ENCODE measurements at places on chromosomes 3 and 15. TPM values are rescaled to one million over a fixed set of nuclear protein-coding genes. Genes with fewer than 3 reads are reported as not detected.

Gene C3orf49
- not detected for polyA plus RNA-seq

DNA sequence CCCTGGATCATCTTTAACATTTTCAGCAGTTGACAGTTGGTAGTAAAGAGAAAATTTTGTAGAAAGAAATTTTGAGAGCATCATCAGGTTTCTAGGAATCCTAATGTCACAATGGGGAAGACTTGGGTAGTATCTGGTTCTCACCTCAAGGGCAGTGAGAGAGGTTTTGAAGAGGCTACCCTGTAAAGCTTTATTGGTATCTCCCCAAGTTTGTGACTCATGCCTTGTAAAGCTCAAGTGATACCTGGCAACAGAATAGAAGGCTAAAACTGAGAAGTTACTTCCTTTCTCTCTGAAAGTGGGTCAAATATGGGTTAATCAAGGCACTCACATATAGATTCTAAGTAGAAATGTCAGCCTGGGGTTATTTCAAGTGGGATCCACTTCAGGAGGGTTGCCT, 196.4 kb downstream of the SUCNR1 start:
- DNase-seq: no peak

Gene CAPN3
- 3.3 TPM for polyA plus RNA-seq

Gene ATP13A5
- not detected for polyA plus RNA-seq

- no peak for DNase-seq
Measured at GRCh38 chr15:58738046-58738707, 11.3 kb downstream of the ADAM10 start.

DNA sequence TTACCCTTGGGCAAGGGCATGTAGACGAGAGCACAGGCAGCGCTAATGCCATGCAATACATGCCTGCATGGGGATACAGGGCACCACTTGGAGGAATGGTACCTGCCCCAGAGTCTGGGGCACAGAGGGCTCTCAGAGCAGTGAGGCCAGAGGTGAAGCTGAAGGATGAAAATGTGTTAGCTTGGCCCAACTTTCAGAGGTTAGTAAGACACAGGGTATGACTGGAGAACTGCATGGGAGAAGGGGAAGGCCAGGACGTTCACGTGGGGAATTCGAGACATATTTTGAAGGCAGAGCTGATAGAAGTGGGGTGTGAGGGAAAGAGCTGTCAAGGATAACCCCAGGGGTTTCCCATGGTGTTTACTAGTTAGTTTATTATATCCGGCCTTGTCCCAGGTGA, 19.6 kb downstream of the CSRNP1 start:
- no peak for DNase-seq

DNA sequence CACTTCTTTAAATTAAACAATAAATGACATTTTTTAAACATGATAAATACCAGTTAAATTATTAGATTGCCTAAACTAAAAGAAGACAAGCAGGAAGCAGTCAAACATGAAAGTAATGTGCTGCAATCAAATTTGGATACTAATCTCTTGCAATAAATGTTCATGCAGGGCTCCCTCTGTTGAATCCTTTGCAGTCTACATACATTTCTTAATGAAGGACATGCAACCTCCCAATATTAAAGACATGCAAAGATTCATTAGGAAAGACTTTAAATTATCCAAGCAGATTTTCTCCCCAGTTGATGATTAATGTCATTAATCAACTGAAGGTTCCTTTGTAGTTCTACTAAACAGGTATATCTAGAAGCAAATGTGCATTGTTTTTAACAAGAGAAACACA, 245.4 kb downstream of the ZIC4 start:
- DNase-seq: no peak

Gene EXD1
- not detected for polyA plus RNA-seq

DNA sequence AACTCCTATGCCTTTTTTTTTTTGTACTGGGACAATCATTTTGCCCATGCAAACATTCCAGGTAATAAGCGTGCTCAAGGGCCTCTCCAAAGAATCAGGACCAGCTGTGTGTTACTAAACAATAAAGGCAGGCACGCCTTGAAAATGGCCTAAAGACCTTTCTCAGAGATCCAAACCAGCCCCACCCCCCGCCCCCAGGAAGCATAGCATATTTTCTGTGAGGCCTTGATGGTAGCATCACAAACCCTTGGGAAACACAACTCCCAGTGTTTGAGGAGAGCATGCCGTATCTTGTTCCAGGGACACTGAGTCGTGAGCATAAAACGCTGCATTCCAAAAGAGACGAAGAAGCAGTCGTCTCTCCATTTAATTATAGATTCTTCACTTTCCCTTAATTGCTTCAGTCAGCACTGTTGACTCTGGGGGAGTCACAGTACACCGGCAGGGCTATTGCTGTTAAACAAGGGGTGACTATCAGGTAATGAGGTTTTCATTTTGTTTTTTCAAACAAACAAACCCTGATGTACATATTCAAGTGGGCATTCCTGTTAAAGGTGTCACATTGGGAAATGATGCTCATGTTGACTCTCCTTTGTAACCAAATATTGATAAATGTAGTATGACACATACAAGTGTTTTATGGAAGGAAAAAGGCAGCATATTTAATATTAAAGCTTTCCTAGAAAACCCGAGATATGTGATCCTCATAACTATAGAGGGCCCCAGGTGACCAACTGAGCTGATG, 4.4 kb upstream of the TPM1 start:
- no peak for DNase-seq

Gene MBNL1
- 141 TPM for polyA plus RNA-seq

DNA sequence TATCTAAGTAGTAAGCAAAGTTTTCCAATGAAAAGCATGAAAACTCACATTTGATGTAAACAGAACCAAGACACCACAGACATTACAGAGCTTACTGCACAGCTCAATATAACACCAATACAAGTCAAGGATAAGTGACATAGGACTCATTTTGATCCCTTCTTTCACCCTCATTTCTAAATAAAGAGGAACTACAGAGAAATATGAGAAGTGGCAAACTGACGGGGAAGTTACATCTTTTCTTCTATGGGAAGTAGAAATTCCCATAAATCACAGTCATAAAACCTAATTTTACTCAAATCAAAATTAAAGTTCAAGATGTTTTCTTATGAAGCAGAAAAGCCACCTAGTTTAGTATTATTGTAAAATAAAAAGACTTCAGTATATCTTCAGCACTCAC, 3.8 kb downstream of the ATG3 start:
- no peak for DNase-seq

DNA sequence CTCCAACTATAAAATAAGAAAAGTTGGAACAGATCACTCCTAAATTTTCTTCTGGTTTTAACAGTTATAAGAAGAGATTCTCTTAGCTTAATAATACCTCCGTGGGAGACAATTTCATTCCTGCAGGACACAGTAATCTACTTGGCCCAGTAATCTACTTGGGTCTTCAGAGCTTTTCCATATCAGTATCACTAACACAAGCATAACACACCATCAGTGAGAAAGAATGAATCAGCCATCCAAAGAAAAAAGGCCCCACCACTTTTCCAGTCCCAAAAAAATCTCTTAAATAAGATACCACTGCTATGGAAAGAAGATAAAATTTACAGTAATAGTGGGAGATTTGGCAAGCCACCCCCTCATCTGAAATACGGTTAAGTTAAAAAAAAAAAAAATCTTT, 20.2 kb downstream of the SIN3A start:
- DNase-seq: no peak

DNA sequence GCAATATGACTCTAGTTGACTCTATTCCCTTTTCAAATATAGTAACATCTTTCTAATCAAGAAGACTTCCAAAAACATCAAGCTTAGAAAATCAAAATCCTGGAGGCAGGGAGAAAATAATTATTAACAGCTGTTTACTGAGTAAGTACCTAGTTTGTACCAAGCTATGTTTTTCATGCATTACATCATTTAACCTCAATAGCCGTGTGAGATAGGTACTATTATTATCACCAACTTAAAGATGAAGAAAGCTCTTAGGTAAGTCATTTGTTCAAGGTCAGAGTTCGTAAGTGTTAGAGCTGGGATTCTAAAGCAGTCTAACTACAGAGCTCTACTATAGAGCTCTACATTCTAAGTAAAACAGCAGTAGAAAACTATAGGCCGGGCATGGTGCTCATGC, 41.6 kb downstream of the GSK3B start:
- no peak for DNase-seq

DNA sequence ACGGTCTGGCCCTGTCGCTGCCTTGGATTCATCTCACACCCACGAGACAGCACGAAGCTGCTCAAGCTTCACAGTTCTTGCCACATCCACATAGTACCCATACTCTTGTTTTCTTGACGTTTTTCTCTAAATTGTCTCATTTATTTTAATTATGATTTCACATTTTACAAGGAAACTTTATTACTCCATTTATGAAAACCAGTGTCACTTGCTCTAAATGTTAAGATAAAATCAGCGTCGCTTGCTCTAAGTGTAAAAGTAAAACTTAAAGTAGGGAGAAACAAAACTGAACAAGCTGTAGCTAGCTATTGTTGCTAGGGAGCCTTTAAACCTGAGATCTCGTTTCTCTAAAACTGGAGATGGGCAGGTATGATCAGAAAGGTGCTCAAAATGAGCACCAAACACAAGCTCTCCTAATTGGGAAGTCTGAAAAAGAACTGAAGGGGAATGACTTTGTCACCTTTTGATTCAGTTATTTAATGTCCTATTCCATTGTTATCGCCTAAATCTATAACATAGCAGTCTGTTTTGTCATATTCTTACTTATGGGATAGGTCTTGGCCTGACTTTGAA, 680 bp downstream of the IFT122 start:
- no peak for DNase-seq

- no peak for DNase-seq
Measured at GRCh38 chr3:134486577-134487041, 752 bp downstream of the CEP63 start.

Gene DVL3
- 55.6 TPM for polyA plus RNA-seq

GRCh38 chr3:130084436-130084980, 2.9 kb downstream of the ALG1L2 start:
- no peak for DNase-seq

DNA sequence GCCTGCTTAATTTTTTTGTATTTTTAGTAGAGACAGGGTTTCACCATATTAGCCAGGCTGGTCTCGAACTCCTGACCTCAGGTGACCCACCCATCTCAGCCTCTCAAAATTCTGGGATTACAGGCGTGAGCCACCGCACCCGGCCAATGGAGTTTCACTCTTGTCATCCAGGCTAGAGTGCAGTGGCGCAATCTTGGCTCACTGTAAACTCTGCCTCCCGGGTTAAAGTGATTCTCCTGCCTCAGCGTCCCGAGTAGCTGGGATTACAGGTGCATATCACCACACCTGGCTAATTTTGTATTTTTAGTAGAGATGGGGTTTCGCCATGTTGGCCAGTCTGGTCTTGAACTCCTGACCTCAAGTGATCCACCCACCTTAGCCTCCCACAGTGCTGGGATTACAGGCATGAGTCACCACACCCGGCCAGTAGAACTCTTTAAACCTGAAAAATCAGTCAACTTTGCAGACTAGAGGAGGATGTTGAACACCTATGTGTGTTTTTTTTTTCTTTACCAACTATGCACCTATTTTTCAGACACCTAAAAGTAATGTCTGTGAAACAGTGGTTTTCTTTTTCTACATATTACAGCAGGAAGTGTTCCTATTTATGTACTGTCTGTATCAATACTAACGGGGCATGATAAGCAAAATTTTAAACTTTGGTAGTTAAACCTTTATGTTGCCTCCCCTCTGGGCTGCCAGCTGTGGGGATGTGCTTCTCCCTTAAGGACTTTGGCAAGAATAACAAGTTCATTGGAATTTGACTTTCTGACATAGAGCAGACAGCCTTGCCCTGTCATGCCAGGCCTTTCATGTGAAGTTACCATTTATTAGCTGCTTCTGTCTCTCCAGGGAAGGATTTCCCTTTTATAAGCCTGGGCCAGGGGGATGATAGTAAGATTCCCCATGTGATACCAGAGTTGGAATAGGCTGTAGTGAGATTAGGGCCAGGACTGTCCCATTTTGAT, 8.1 kb downstream of the ARIH2 start:
- no peak for DNase-seq

Gene CXCR6
- polyA plus RNA-seq: not detected

All from aorta (tissue), 5 donors.